ENCODE measurements at places on chromosomes 3 and 15.

DNA sequence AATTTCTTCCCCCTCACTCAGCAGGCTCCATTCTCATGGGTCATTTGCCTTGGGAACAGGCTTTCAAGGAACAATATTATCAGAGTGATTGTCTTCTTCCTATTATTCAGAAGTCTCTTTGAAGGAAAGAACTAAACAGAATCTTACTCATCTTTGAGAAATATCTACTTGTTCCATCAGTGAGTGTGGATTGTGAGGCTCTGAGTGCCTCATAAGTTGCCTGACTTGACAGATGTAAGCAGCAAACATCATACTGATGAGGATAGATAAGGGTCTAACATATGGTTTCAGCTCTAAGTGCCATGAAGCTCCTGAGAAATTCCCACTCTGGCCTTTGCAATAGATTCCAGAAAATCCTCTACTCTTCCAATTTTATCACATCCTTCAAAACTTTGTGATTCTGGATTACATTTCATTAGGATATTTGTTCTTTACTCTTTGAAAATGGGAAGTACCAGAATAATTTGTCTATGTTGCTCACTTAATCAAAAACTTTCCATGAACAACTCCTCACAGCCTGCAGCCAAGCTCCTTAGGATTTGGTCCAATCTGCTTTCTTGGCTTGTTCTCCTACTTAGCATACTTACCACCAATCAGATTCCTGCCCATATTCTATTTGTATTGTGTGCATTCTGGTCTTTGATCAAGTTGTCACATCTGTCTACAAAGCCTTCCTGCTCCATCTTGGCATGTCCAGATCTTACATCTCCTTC is 120.1 kb downstream of the RPL22L1 start:
- no peak for DNase-seq

DNA sequence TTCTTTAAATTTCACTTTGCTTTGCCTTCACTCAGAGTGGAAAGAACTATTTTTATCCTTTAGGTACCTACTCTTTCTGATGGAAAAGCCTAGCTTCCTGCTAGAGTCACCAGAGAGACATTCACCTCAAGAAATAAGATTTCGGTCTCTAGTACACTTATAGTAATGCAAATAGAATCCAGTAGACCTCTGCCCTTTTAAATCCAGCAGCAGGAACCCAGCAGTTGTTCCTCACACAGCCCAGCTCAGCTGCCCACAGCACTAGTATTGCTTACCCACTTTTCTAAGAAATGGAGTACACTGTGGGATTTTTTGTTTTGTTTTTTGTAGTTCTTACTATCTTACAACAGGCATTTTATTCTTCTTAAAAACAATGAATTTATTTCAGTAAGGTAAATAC is 497.0 kb upstream of the CCDC54 start:
- no peak for DNase-seq

GRCh38 chr15:101295607-101296161 is 636 bp upstream of the SNRPA1 start:
- DNase-seq = no peak

DNA sequence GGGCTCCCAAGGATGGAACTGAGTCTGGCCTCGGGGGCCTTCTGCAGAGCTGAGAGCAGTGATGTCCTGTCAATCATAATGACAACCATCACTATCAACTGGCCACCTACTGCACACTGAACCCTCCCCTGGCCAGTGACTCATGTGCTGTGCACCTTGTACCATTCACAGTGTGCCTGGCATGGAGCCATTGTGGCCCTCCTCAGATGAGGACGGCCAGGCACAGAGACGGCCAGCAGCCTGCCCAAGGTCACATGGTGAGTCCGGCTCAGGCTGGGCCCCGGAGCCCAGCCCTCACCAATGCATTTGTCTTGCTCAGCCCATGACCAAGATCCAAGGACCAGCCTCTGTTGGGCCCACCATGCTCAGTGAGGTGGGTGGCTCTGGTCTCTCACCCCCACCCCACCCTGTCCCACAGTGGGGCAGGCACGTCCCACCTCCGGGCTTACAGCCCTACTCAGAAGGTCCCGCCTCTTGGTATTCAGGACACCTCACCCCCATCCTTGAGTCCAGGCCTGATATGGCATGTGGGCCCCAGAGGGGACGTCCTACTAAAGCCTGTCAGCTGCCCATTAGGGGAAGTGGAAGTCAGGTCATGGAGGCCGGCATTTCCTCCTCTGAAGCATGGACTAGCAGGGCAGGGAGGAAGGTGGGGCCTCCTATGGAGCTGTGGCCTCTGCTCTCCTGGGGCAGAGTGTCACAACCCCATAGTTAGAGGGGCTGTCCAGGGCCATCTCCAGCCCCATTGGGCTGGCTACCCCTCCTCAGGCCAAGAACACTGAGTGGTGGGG is 35.9 kb upstream of the TMEM115 start:
- no peak for DNase-seq

Data from activated CD4-positive, alpha-beta T cell treated with anti-CD3 and anti-CD28 coated beads for 48 hours (primary cell).